Cardiac muscle cell (in vitro differentiated cells and primary cell): ENCODE measurements at places on chromosomes 3 and 15. TPM values are rescaled to one million over a fixed set of nuclear protein-coding genes. Genes with fewer than 3 reads are reported as not detected.
A peak's percentile ranks its signal among the peaks of the same experiment; 100 is the strongest.

DNA sequence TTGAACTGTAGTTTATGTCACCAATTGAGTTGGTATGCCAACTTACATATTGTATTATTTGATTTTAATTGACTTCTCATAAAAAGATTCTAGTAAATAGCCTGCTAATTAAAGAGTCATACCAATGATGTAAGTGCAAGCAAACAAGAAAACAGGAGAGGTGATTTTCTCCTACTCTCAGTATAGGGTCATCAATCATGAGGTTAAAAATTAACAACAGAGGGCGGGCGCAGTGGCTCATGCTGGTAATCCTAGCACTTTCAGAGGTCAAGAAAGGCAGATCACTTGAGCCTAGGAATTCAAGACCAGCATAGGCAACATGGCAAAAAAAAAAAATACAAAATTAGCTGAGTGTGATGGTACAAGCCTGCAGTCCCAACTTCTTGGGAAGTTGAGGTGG is 108.7 kb downstream of the MYO9A start:
- peaks cover 9% of the 10 kb centered on the region for H3K4me1 ChIP-seq
- H3K27me3 ChIP-seq, result no peaks in the 10 kb centered on the region
- H3K4me3 ChIP-seq, result no peak overlapping the region

- peaks cover 22% of the 10 kb centered on the region for H3K4me1 ChIP-seq
- H3K4me3 ChIP-seq, result no peak overlapping the region
- H3K27ac ChIP-seq, result peak overlapping the region; percentile 28
- DNase-seq, result no peak
- H3K36me3 ChIP-seq, result no peaks in the 10 kb centered on the region
These were observed 157.5 kb downstream of the PDZRN3 start for GRCh38 chr3:73467211-73467610.

- no peak for DNase-seq
- H3K27ac ChIP-seq, result peak overlapping the region; percentile 43
- H3K4me1 ChIP-seq, result peaks cover 9% of the 10 kb centered on the region
- no peaks in the 10 kb centered on the region for H3K36me3 ChIP-seq
These were observed 8.4 kb downstream of the IFT80 start for GRCh38 chr3:160390565-160391138.

DNA sequence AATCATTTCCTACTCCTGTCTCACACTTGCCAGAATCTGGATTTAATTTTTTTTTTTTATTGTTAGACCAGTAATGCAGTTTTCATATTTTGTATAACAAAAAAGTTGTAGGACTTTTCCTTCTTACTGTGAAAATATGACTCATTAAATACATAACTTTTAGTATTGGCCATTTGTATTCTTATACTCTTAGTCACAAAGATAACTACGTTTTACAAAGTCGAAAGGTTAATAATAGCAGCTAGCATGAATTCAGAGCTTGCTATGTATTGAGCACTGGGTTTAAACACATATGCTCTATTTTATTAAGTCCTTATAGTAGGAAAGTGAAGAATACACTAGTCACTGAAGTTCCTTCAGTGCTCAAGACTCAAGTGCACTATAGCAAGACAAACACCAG is 43.1 kb downstream of the LRRN1 start:
- H3K36me3 ChIP-seq, result no peaks in the 10 kb centered on the region
- H3K27me3 ChIP-seq, result no peaks in the 10 kb centered on the region
- H3K4me3 ChIP-seq, result no peak overlapping the region
- no peaks in the 10 kb centered on the region for H3K4me1 ChIP-seq
- H3K27ac ChIP-seq, result no peak overlapping the region

- H3K4me1 ChIP-seq, result peaks cover 5% of the 10 kb centered on the region
- no peak for DNase-seq
- no peaks in the 10 kb centered on the region for H3K27me3 ChIP-seq
These were observed 46.3 kb upstream of the EIF3J start for GRCh38 chr15:44490622-44491021.

DNA sequence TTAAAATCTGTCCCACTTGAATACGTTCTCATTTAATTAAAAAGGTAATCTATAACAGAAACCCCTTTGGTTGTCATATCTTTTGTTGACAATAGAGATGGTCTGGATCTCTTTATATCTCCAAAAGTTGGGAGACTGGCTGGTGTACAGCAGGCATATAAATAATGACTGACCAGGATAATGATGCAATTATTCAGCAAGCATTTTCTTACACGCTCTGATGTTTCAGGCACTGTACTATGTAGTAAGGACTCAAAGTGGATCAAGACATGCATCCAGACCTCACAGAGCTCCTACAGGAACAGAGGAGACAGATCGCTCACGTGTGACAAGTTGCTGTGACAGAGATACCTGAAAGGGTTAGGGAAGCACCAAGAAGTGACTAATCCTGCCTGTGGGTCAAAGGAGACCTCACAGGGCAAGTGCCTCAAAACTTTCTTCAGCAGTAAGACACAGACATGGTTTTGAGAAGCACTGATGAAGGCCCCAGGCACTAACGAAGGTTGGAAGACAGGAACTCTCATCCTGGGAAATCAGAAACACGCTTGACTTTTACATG is 25.7 kb downstream of the VPS39 start:
- no peak overlapping the region for H3K27ac ChIP-seq
- H3K4me3 ChIP-seq, result no peak overlapping the region
- H3K27me3 ChIP-seq, result no peaks in the 10 kb centered on the region
- no peak for DNase-seq
- no peaks in the 10 kb centered on the region for H3K4me1 ChIP-seq
- peaks cover 67% of the 10 kb centered on the region for H3K36me3 ChIP-seq

DNA sequence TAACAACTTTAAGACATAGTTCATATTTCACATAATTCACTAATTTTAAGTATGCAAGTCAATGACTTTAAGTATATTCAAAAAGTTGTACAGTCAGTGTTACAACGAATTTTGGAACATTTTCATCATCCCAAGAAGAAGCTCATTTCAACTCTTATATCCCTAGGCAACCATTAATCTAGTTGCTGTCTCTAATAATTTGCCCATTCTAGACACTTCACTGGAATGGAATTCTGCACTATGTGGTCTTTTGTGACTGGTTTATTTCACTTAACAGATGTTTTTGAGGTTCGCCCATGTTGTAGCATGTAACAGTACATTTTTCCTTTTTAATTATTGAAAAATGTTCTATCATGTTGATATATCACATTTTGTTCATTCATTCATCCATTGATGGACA is 104.2 kb upstream of the SPRED1 start:
- H3K4me1 ChIP-seq, result no peaks in the 10 kb centered on the region
- H3K4me3 ChIP-seq, result no peak overlapping the region
- DNase-seq, result no peak
- H3K27ac ChIP-seq, result no peak overlapping the region
- no peaks in the 10 kb centered on the region for H3K27me3 ChIP-seq

GRCh38 chr3:29280404-29281093 is at the start of gene RBMS3:
TSS of gene RBMS3 (plus strand) at chr3:29281071.
- H3K27ac ChIP-seq, result peak within 1 kb of the TSS; percentile 95
- peak within 1 kb of the TSS; percentile 54 for H3K4me3 ChIP-seq
- peaks cover 15% of the 10 kb centered on the region for H3K4me1 ChIP-seq

- H3K4me1 ChIP-seq, result no peaks in the 10 kb centered on the region
- DNase-seq, result no peak
- no peak overlapping the region for H3K27ac ChIP-seq
- H3K4me3 ChIP-seq, result no peak overlapping the region
- H3K27me3 ChIP-seq, result no peaks in the 10 kb centered on the region
- H3K36me3 ChIP-seq, result no peaks in the 10 kb centered on the region
These were observed 154.3 kb upstream of the CCDC54 start for GRCh38 chr3:107222907-107223306.

- no peak overlapping the region for H3K4me3 ChIP-seq
- no peak for DNase-seq
- H3K27ac ChIP-seq, result no peak overlapping the region
- peaks cover 7% of the 10 kb centered on the region for H3K4me1 ChIP-seq
- H3K36me3 ChIP-seq, result no peaks in the 10 kb centered on the region
These were observed 207.6 kb downstream of the MAGI1 start for GRCh38 chr3:65830948-65831732.

DNA sequence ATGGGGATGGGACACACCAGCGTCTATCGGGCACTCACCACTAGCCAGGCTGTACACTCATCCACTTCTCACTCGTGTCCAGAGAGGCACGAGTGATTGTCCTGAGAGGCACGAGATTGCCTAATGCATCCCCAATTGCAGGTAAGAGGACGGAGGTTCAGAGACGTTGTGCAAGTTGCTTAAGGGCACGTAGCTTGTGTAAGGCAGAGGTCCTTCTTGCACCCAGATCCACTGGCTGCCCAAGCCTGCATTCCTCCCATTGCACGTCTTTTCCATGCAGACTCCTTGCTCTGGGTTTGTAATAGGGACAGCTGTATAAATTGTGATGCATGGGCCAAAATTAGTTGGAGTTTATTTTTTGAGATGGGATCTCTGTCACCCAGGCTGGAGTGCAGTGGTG is 264.3 kb downstream of the PLCL2 start:
- H3K27me3 ChIP-seq, result no peaks in the 10 kb centered on the region
- no peak overlapping the region for H3K4me3 ChIP-seq
- no peak overlapping the region for H3K27ac ChIP-seq
- H3K36me3 ChIP-seq, result no peaks in the 10 kb centered on the region

- no peak overlapping the region for H3K27ac ChIP-seq
- no peaks in the 10 kb centered on the region for H3K4me1 ChIP-seq
- H3K36me3 ChIP-seq, result no peaks in the 10 kb centered on the region
- H3K4me3 ChIP-seq, result no peak overlapping the region
These were observed 56.0 kb upstream of the PLSCR4 start for GRCh38 chr3:146306656-146307455.

GRCh38 chr3:56800130-56800831 is 1.5 kb downstream of the ARHGEF3 start:
- no peaks in the 10 kb centered on the region for H3K36me3 ChIP-seq
- no peak overlapping the region for H3K27ac ChIP-seq
- no peak overlapping the region for H3K4me3 ChIP-seq
- peaks cover 4% of the 10 kb centered on the region for H3K27me3 ChIP-seq

DNA sequence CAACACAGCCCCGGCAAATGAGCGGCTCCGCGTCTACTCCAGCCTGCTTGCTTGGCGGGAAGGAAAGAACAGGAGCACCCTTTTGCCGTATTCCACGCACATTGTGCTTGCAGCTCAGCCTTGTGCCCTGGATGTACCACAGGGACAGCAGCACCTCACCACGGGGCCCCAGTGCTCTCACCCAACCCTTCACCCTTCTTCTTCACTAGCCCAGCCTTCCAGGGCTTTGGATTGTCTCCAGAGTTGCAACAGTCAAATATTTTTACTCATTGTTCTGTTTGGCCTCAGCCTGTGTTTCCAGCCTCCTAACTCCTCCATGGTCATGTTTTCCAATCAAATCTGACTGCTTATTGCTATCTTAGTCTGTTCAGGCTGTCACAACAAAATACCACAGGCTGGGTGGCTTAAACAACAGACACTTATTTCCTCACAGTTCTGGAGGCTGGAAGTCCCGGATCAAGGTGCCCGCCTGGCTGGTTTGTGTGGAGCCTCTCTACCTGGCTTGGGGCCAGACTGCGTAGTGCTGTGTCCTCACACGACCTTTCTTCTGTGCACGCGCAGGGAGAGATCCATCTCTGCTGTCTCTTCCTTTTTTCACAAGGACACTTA is 79.2 kb upstream of the ABHD17C start:
- H3K27ac ChIP-seq, result no peak overlapping the region
- peaks cover 7% of the 10 kb centered on the region for H3K4me1 ChIP-seq
- peak; percentile 98 for DNase-seq
- H3K4me3 ChIP-seq, result no peak overlapping the region
- no peaks in the 10 kb centered on the region for H3K36me3 ChIP-seq

DNA sequence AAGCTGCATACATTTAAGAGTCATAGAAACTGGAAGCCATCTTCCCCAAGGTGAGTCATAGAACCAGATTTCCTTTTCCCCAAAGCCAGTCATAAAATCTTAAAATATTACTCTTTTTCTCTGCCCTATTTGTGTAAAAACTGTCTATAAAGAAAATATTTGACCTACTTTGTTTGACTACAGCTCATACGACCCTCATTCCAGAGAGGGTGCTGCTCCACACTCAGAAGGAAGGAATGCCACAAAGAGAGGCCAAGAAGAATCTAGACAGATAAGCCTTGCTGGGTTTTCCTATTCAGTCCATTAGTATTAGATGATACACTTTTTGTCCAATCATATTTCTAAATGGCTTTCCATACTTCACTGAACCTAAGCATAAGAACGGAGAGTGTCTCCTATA is 671.6 kb upstream of the SGO1 start:
- no peak overlapping the region for H3K4me3 ChIP-seq
- no peaks in the 10 kb centered on the region for H3K36me3 ChIP-seq
- H3K4me1 ChIP-seq, result no peaks in the 10 kb centered on the region
- no peak for DNase-seq

DNA sequence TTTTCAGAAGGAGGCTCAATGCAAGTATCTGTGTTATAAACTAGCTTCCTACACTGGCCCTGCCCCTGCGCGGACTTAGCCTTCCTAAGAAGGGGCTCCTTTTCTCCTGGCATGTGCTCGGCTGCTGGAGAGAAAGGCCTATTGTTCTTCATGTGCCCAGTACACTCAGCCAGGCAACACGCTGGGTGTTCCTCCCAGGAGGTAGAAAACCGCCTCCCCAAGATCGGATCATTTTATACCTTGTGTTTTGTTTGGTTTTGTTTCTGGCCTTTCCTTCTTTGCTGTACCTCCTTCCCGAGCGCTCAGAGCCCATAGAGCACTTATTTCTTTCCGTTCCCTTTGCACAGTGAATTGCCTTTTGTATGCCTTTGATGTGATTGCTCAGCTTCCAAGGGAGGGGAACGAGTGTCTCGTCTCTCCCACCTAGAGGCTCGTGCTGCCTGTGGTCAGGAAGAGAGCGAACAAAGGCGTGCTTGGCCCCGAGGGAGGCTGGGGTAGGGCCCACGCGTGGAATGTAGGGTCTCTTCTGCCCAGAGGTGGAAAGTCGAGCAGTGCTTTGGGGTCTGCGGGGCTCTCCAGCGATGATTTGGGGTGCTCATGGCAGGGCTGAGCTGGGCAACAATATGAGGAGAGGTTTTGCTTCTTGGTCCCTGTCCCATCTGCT is 30.0 kb downstream of the CCNL1 start:
- DNase-seq, result peak; percentile 40
- no peaks in the 10 kb centered on the region for H3K27me3 ChIP-seq
- H3K27ac ChIP-seq, result peak overlapping the region; percentile 74
- H3K4me1 ChIP-seq, result peaks cover 94% of the 10 kb centered on the region
- H3K4me3 ChIP-seq, result no peak overlapping the region

GRCh38 chr3:97970956-97971620 is 1.1 kb downstream of the RIOX2 start:
- H3K27me3 ChIP-seq, result peaks cover 4% of the 10 kb centered on the region
- no peaks in the 10 kb centered on the region for H3K4me1 ChIP-seq
- DNase-seq, result no peak
- no peaks in the 10 kb centered on the region for H3K36me3 ChIP-seq

GRCh38 chr3:46656778-46657556 is 36.5 kb downstream of the ALS2CL start:
- no peaks in the 10 kb centered on the region for H3K36me3 ChIP-seq
- H3K27me3 ChIP-seq, result no peaks in the 10 kb centered on the region
- H3K4me1 ChIP-seq, result no peaks in the 10 kb centered on the region
- no peak overlapping the region for H3K4me3 ChIP-seq

Gene KBTBD12
- 0.14 and 0.66 TPM in 2 replicates for total RNA-seq

Gene SPTBN5
- 2.1 and 3.0 TPM in 2 replicates for total RNA-seq

Gene MYLK
- total RNA-seq, result 2.0 and 4.8 TPM in 2 replicates

Gene GYG1
- 11.2 and 24.5 TPM in 2 replicates for total RNA-seq

Gene GPR160
- total RNA-seq, result 0.53 TPM in 1 of 2 replicates, not detected in the other

Gene TUSC7
- total RNA-seq, result not detected in 2 replicates

Gene MCF2L2
- total RNA-seq, result 7.0 and 12.9 TPM in 2 replicates

Gene ZNF592
- 16.0 and 19.2 TPM in 2 replicates for total RNA-seq

Gene GREM1
- total RNA-seq, result 0.09 and 0.39 TPM in 2 replicates

Gene SCN11A
- 0.28 and 0.60 TPM in 2 replicates for total RNA-seq

Gene MITF
- 57.3 and 99.9 TPM in 2 replicates for total RNA-seq
